ENCODE measurements at places on chromosomes 5 and 9.

GRCh38 chr9:7300484-7300883 is 499.1 kb downstream of the DMAC1 start:
- DNase-seq: no peak

DNA sequence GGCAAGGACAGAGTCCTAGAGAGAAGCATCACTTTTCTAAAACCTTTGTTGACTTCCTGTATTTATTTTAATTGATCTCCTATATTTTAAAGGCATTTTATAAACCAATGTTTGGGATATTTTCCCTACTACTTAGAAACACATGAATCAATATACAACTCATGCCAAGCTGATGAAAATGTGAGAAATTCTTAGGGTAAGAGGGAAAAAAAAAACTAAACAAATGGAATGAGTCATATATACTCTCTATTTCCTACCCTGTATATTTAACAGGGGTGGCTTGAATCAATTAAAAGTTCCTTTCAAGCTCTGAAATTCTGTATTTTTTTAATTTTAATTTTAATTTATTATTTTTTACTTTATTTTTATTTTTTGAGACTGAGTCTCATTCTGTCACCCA is 19.6 kb downstream of the BAAT start:
- no peak for DNase-seq

DNA sequence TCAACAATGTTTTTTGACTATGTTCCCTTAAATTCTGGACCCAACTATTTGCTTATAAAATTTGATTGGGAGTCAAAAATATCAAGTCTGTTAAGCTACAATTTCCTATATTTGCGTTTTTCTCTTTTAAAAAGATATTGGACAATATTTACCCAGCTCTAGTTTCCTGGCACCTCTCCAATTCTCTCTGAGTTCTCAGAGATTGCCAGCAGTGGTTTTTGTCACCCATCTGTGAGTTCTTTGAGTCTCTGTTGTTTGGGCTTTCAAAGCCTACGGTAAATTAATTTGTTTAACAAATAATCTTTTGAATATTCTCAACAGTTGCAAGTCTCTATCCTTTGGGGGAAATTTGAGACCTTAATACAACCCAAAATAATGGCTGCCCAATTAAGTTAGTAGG is 174.2 kb upstream of the PUM3 start:
- DNase-seq: no peak

DNA sequence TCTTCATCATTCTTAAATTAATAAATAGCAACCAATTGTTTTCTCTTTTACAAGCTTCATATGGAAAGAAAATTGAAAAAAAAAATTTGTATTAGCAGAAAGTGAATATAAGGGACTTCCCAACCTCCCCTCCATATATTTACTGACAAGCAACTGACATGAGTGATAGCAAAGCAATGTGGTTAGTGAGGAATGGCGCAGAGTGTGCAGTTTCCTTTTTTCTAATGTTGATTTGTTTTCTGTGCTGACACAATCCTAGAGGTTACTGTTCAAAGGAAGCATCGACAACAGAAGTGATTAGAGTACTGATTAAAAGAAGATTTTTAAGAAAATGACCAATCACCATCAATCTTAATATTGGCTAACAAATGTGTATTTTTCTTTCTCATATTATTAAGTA is 1.7 kb upstream of the PTGER4 start:
- no peak for DNase-seq

DNA sequence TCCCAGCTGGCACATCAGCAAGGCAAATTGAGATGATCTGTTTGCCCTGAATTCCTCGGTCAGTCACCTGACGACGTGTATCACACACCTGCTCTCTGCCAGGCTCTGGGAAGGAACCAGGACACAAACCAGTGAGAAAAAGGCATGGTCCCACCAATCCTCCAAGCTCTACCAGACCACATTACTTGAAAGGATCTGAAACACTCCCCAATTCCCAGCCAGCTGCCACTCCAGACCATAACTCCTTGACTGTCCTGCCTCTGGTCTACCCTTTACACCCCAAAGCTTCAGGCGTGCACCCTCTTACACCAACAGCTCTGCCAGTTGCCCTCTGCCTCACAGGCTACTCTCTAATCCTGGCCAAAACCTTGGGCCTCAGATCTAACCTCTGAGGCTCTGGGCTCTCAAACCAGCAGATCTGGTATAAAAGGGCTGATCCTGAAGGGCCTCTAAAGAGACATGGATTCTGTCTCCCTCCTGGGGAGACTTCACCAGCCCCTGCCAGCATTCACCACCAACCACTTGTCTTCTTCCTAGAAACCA is 6.8 kb downstream of the MGAT1 start:
- no peak for DNase-seq

- no peak for DNase-seq
Measured at GRCh38 chr5:176181271-176181855, 56.9 kb upstream of the SIMC1 start.
